ENCODE measurements at places on chromosomes 1 and 21. TPM values are rescaled to one million over a fixed set of nuclear protein-coding genes. Genes with fewer than 3 reads are reported as not detected.

DNA sequence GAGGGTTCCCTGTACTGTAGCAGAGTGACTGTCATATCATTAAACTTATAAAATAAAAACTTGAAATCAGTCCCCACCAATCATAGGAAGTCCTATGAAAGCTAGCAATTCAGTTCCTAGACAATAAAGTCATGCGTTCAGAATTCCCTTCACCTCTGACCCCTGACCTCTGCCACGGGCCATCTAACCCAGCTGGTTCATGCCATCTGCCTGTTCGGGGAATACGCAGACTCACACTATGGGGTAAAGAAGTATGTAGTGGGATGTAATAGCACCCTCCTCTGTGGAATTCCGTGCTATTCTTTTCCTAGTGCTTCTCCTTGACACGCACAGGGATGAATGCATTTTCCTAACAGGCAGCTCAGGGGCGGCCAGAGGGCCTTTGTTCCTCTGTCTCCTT lies 2.1 kb downstream of the GSTM4 start:
- DNase-seq: no peak

GRCh38 chr1:63326473-63327380 lies 4.4 kb downstream of the FOXD3 start:
- no peak for DNase-seq

HMGB4 gene
- not detected for polyA plus RNA-seq

DNA sequence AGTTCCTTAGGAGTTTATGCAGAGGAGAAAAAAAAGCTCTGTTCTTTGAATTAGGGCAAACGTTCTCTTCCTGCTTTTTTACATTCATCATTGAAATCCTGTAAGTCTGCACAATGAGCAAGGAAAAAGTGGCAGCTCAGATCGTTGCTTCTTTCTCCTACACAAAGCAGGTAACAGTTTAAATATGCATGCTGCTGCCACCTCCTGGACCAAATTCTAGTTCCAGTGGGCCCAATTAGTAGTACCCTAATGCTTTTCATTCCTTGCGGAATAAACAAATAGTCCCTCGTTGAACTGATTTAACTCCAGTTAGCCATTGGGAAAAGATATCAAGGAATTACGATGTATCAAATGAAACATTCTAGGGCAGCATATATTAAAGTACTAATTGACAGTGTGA lies 20.1 kb downstream of the YTHDF2 start:
- DNase-seq: no peak

GRCh38 chr1:43460988-43461693 lies 7.4 kb upstream of the HYI start:
- no peak for DNase-seq

DNA sequence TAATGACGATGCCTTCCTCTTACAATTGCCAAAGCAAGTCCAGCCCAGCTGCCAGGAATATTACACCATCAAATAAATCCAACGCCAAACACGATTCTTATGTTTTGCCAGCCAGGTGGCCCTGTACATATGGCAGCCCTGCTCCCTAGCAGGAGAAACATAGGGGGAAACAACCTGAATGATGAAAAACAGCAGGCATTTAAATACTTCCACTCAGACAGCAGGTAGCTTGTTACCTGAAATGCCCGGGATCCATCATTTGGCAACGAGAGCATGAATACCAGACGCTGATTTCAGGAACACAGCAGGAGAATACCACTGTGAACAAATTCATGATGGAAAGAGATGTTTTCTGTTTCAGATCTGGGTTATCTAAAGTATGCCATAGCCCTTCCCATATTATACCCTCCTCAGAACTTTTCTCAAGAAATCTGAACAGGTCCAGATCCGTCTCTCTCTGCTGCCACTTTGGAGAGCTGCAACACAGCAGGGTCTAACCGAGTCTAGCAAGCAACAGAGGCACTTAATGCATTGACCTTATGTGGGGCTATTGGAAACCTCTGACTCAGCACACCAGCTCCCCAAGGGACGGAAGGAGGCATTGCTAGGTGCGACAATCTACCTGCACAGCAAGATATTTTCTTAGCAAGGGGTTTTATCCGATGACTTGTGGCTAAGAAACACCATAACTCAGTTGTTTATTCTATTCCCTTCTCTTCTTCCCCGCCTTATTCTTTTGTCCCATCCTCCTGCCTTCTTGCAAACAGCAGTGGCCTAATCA lies 166.3 kb downstream of the BARHL2 start:
- DNase-seq: no peak

DNA sequence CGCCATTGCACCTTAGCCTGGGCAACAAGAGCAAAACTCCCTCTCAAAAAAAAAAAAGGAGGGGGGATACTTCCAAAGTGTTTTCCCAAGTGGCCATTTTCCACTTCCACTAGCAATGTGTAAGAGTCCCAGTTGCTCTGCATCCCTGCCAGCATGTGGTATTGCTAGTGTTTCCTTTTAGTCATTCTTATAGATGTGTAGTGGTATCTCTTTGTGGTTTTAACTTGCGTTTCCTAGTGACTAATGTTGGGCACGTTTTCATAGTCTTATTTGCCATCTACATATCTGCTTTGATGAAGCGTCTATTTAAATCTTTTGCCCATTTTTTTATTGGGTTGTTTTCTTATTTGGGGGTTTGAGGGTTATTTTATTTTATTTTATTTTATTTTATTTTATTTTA lies 31.1 kb downstream of the INAVA start:
- DNase-seq: peak; percentile 42

CNR2 gene
- polyA plus RNA-seq: not detected

- DNase-seq: peak; percentile 61
These were observed 55.4 kb downstream of the ARHGEF10L start for GRCh38 chr1:17594690-17595601.

GRCh38 chr21:39504230-39504629 lies 52.5 kb downstream of the SH3BGR start:
- DNase-seq: no peak

- peak; percentile 68 for DNase-seq
These were observed 519.2 kb downstream of the KIF26B start for GRCh38 chr1:245673881-245674414.

Measured in GM23248 (cell line).